Activated CD8-positive, alpha-beta memory T cell treated with anti-CD3 and anti-CD28 coated beads for 4 hours (primary cell): ENCODE measurements at places on chromosomes 2 and 18.

- no peak for DNase-seq
These were observed 161.7 kb upstream of the MYCN start for GRCh38 chr2:15778529-15779219.

GRCh38 chr2:63993871-63994270 lies 25.4 kb downstream of the VPS54 start:
- DNase-seq = no peak

GRCh38 chr2:23492337-23492675 lies 107.3 kb downstream of the KLHL29 start:
- DNase-seq = no peak

DNA sequence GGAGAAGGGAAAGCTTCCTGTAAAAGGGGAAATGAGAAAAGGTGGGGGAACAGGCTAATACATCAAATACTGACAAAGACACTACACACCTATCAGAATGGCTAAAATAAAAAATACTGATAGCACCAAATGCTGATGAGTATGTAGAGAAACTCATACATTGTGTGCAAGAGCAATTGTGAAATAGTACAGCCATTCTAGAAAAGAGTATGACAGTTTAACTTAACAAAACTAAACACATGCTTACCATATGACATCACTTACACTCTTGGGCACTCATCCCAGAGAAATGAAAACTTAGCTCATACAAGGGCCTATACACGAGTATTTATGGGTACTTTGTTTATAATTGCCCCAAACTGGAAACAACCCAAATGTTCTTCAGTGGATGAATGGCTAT lies 53.4 kb downstream of the ZNF638 start:
- no peak for DNase-seq

GRCh38 chr2:126827371-126827770 lies 71.3 kb upstream of the TEX51 start:
- no peak for DNase-seq
